Activated T-helper 17 cell treated with anti-CD3 and anti-CD28 coated beads, Interleukin-2, amount 50 U/mL, for 72 hours (primary cell): ENCODE measurements at places on chromosomes 6 and 20.

GRCh38 chr6:51350308-51350904 is 531.7 kb downstream of the TFAP2B start:
- no peak for ATAC-seq

DNA sequence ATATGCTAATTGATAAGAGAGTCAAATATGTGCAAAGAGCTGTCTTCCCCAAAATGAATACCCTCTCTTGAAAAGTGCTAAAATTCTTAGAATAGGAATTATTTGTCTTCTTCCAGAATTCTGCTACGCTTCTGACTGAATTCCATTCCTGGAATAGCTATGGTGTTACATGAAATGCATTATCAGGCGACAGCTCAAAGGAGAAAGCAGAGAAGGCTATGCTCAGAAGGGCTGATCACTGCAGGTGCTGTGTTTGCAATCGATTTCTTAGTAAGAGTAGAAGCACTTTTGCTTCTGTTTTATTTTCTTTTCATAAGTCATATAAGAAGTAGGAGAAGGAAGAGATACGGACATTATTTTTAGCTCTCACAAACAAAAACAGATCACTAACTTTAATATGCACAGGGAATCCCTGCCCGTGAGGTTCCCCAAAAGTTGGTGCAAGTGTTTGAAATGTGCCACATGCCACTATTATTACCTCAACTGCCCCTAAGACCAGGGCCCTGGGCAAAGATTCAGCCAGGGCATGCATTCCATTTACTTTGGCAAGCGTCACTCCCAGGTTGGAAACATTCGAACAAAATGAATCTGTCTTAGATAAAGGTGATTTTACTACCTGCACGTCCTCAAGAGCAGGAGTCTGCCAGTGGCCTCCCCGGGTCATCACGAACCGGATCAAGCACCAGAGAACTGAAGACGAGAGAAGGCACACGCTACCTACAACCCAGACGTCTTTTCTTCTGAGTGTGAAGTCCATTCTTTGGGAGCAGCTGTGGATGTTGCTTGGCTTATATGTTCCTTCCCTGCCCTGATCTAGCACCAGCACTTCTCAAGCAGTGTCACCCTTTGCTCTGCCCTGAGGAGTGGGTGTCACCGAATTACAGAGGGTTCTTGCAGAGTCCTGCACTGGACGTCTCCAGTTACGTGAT is 7.2 kb downstream of the MYLK4 start:
- ATAC-seq: no peak

DNA sequence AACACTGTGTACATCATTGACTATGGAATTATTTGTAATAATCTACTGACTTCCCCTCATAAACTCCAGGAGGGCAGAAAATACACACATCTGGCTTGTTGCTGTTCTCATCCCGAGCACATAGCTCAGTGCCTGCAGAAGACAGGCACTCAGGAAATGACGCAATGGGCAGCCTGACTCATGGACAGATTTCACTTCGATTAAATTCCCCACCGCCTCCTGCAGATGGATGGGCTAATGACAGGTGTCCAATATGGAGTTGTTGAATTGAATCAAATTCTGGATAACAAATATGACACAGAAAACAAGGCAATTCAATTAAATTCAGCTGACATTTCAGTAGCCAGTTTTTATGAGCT is 9.1 kb downstream of the ANKRD60 start:
- ATAC-seq: no peak

- ATAC-seq: no peak
These were observed 76.8 kb downstream of the PRDM1 start for GRCh38 chr6:106162921-106163320.

GRCh38 chr20:4112481-4113421 is 97.4 kb upstream of the RNF24 start:
- peak; percentile 86 for ATAC-seq

- no peak for ATAC-seq
These were observed 18.6 kb upstream of the CDK19 start for GRCh38 chr6:110833831-110834230.

DNA sequence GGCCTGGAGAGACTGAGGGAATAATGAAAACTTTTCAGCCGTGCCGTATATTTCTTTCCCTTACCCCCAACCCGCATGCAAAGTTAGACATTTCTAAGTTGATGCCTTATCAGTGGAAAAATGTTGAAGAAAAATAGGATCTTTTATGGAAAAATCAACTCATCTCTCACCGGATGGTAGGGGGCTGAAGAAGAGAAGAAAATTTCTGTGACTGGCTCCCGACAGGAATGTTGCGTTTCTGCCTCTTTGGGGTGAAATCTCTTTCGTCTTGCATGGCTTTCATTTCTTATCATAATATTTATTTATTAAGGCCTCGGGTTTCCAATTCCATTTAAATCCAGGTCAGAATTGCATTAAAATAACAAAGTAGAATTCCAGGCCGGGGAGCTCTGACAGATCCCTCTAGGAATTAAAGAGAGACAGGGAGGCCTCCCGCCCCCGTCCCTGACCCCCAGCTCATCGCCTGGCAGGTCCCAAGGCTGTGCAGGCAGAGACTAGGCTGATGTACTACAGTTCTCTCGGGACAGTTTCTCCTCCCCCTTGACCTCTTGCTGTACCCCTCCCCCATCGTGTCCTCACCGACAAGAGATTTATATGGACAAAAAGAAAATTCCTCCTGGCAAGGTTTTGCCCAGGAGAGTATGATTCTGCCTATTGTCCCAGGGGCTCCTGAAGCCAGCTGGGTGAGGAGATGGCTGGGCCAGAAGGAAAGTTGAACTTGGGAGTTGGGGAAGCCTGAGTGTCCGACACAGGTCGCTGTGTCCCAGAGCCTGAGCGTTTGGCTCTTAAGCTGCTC is 1.3 kb downstream of the SCUBE3 start:
- ATAC-seq: no peak

DNA sequence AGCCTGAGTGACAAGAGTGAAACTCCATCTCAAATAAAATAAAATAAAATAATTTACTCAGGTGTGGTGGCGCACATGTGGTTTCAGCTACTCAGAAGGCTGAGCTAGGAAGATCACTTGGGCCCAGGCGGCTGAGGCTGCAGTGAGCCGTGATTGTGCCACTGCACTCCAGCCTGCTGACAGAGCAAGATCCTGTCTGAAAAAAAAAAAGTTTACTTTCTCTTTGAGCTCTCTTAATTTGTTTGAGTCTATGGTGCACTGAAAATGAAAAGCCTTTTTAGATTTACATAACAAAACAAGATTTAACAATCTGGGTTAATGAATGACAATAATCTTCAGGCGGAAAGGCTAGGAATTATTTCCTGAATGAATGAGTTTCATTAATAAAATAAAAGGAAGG is 23.3 kb upstream of the NHSL1 start:
- no peak for ATAC-seq

GRCh38 chr6:84836366-84836765 is 72.0 kb upstream of the TBX18 start:
- ATAC-seq: no peak

- no peak for ATAC-seq
These were observed 23.1 kb upstream of the LRFN2 start for GRCh38 chr6:40610229-40610628.

- no peak for ATAC-seq
These were observed 92.6 kb upstream of the SOX4 start for GRCh38 chr6:21501021-21501354.

GRCh38 chr6:113672491-113673149 is 184.5 kb upstream of the MARCKS start:
- ATAC-seq: no peak

GRCh38 chr6:122780114-122780513 is 598 bp downstream of the FABP7 start:
- no peak for ATAC-seq

DNA sequence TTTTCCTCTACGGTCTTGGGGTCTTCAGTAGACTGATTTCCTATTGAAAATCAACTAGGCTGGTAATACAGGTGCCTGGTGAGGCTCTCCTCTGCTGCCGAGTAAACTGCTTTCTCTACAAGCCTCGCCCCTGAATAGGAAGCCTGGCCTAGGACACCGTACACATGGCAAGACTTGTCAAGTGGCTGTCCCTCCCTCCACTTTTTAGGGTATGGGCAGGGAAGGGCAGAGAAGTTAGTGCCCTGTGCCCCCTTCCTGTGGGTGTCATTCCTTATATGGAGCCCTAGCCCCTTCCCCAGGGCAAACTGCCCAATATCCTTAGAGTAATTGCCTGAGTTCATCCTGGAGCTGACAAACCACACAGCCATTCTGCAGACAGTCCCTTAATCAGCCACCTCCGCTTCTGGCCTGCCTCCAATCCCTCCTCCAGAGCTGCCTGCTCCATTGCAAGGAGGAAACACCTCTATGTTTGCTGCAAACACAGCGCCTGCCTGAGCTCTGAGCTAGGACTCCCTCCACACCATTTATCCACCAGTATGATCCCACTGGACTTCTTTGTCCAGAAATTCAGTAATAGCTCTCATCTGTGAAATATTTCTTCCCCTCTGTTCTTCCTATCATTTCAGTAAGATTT is 93.1 kb downstream of the CHD6 start:
- no peak for ATAC-seq

GRCh38 chr20:728256-728944 is 39.9 kb downstream of the SLC52A3 start:
- peak; percentile 44 for ATAC-seq

- ATAC-seq: peak; percentile 69
These were observed 71.0 kb upstream of the SAMD3 start for GRCh38 chr6:130293800-130294199.

DNA sequence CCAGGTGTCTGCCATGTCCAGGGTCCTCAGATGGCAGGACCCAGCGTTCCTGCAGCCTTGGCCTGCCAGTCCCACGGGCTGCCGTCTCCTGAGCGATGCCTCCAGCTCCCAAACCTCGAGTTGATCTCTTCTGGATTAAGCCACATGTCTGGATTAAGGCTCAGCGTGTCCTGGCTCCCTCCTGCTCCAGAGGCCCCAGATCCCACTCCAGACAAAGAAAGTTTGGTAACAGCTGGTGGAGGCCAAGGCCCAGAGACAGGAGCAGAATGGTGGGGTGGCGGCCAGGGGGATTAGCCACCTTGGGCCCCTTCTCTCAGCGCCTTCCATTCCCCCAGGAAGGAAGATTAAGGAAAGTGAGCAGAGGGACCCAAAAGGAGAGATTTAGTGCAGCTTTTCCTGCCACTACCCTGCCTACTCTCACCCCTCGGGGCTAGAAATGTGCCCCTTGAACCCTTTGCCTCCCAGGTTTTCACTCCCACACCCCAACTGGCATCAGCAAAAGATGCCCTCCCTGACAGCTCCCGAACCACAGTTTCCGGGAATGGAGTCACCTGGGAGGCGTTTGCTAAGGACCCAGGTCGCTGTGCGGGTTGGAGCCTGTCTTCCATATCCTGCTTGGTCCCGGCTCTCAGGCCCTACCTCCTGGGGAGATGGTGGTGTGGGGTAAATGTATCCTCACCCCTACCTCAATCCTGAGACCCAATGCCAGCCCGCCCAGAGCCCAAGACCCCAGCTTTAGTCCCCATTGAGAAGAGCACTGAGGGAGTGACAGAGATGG is 6.9 kb downstream of the SPDEF start:
- no peak for ATAC-seq

DNA sequence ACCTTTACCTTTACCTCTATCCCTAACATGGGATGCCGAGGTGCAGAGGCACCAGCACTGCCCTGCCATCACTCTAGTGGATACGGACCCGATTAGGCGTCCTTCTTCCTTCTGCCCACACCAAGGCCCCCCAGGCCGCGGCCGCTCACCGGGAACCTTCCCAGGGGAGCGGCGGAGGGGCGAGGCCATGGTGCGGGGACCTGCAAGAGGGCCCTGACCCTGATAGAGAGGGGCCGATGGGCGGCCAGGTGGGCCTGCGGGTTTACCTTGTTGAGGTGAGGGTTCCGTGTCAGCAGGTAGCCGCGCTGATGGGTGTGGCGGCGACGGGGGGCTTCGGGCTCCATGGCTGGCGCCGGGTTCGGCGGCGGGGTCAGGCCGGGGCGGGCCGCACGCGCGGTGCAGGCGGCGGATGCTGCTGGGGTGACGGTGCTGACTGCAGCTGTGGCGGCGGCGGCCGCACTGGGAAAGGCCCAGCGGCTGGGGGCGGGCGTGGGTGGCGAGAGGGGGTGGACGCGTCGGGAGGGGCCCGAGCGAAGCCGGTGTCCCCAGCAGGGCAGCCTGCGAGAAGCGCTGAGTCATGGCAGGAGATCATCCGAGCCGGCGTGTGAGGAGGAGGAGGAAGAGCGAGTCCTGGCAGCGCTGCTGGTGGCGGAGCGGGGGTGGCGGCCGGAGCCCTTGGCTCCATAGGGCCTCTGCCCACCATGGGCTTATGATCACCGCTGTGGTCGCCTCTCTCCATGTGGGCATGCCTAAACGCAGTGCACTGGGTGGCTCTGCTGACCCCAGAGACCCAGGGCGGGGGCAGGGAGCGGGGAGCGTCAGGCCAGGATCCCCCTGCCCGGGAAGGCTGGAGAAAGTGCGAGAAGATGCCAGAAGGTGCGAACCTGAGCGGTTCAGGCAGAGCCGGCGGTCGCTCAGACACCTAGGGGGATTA is at the start of gene ME1:
TSS of gene ME1 (minus strand) at position 441 of the 934 bp plus-strand sequence. CDS start at position 344, 97 bp downstream.
- ATAC-seq: peak; percentile 81

DNA sequence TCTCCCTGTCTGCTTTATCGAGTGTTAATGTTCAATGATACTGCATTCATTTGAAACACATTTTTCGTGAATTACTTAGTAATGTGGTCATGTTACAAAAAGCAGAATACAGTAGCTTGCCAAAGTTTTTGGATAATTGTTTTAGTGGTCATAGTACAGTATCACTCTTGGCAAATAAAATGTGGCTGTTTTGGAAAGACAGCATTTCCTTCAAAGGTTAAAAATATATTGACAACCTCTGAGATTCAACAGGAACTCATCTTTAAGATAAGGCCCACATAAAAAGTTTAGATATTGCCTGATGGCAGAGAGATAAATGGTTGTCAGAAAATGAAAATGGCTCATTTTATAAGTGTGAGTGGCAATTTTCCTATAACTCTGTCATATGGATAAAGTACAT is 297.7 kb upstream of the MAN1A1 start:
- no peak for ATAC-seq

DNA sequence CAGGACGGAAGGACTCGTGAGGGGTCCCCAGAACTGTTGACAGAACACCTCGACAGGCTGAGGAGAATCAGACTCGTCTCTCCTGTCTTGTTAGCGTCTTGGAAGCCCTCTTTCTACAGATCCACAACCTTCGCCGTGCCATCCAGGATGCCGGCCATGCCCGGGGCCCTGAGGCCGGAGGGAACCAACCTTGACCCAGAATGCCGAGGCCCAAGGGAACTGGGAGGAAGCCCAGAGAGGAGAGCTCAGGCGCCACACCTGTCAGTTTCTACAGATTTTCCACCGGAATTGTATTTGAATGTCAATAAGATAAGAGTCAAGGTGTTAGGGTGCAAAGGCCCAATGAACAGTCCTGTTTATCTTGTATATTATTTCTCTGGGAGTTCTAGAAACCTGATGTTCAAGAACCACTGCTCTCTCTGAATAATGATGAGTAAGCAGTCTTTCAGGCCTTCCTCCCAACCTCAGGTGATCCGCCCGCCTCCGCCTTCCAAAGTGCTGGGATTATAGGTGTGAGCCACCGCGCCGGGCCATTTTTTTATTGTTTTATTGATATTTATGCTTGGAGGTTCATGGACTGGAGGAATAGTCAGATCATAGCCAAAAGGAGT is 799 bp upstream of the ME1 start:
- ATAC-seq: no peak

DNA sequence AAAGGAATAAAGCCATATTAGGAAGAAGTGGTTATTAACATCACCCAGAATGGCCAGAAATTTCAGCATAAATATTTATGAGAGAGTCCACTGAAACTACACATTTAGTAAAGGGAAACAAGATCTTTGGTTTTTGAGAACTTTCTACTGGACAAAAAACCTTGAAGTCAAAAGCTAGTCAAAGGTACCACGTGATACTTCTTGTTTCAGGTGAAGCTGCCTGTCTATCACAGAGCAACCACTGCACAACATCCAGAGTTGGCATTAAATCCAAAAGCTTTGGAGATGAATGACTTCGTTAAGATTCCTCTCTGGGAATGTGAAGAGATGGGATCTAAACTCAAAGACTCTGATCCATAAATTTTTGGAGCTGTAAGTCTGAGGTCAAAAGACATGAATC is 137.0 kb downstream of the KCNQ5 start:
- no peak for ATAC-seq
